Stimulated activated CD4-positive, alpha-beta T cell treated with anti-CD3 and anti-CD28 coated beads, Interleukin-4, amount 100 ng/mL, for 1 hour (primary cell): ENCODE measurements at places on chromosomes 16 and 17.

DNA sequence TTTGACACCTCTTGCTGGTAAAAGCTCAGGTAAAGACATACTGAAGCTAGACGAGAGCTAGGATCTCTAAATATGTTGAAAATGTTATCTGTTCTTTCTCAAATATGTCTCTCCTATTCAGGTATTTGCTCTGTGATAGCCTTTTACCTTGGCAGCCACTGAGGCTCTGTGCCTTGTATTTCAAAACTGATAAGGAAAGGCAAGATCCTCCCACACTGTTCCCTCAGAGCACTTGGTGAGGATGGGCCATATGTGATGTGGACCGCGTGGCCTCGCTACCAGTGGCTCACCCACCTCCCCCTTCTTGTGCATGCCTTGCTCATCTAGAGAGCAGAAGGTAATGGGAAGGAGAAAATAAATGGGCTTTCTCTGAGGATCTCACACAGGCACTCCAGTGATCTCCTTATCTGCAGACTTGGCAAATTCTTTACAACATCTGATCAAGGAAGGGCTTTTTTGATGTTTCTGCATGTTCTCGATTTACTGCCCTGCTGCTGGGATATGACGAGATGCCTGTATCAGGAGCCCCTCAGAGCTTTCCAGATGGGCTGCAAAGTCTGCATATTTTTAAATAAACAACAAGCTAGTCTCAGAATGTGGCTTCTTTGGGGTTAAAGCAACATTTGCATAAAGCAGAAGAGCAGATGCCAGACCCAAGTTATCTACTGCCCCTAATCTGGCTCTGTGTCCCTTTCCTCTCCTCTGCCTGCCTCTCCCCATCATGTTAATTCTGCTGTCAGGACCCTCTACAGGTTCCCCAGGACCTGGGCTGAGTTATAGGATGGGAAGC is 16.9 kb downstream of the HOXB1 start:
- no peak for DNase-seq

DNA sequence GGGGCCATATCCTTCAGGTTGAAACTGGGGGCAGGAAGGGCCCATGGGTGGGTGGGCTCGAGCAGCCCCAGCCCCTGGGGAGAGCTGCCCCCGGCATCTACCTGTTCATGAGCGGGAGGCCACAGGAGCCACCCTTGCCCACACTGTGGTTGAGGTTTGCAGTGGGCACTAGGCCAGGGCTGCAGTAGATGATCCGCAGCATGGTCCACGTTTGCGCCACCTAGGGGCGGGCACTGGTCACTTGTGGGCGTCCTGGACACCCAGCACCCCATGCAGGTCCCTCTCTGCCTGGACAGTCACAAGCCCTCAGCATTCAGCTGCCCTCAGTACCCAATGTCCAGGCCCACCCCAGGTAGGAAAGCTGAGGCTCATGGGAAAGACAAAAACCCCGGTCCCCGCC is 1.8 kb upstream of the JMJD8 start:
- DNase-seq, result no peak

DNA sequence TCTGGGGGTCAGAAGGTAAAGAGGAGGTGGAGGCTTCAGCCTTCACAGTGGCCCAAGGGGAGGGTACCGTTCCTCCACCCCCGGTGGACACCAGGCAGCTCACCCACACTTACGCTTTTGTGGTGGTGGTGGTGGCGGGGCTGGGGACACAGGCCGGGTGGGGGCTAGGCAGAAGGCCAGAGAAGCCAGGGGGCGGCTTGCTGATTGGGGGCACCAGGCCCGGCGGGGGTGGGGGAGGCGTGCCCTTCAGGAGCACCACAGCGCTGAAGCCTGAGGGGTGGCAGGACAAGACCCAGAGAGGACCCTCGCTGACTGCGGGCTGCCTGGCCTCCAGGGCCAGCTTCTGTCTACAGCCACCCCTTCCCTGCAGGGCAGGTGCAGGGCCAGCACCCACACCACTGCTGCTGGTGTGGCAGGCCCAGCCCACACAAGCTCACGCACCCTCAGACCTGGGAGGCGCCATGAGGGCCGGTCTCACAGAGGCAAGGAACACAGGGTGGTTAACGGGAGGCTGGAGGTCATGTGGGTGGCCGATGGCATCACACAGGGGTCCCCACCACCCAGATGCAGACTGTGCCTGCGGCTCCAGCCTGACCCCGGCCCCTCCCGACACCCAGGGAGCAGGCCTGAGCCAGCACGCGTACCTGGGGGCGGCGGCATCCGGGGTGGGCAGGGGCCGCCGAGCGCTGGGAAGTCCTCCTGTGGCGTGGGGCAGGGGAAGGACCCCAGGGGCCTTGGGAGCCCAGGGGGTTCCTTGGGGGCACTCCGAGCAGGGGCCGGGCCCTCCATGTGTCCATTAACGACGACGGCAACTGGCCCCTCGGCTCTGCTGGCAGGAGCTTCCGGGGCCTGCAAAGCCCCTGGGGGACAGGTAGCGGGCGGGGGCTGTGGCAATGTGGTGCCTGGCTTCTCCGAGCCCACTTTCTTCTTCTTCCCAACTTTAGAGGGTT is 9.4 kb downstream of the SYNGR3 start:
- no peak for DNase-seq

GRCh38 chr17:66165537-66166123 is 26.3 kb downstream of the CEP112 start:
- no peak for DNase-seq

- peak; percentile 62 for DNase-seq
Observed at GRCh38 chr17:1643293-1643998, 2.1 kb downstream of the SCARF1 start.

GRCh38 chr17:20092261-20092867 is 83.2 kb downstream of the SPECC1 start:
- DNase-seq, result no peak

- no peak for DNase-seq
Observed at GRCh38 chr17:81640011-81640410, 3.0 kb downstream of the TSPAN10 start.

DNA sequence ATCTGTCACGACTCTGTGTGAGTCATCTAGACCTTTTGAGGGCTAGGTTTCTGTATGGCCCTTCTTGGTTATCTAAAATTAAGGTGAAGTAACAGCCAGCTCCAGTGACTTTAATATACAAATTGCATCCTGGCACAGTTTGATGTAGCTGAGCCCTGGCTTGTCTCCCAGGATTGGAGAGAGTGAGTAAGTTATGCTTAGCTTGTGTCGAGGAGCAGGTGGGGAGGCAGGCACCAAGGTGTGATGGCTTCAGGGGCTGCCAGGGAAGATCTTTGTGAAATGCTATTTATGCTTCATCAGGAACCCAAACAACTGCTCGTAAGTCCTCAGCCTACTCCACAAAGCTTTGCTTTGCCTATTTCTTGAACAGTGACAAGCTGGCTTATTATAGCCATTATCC is 261.2 kb downstream of the HS3ST4 start:
- no peak for DNase-seq

GRCh38 chr17:75864448-75864871 is 9.3 kb upstream of the WBP2 start:
- DNase-seq, result no peak

DNA sequence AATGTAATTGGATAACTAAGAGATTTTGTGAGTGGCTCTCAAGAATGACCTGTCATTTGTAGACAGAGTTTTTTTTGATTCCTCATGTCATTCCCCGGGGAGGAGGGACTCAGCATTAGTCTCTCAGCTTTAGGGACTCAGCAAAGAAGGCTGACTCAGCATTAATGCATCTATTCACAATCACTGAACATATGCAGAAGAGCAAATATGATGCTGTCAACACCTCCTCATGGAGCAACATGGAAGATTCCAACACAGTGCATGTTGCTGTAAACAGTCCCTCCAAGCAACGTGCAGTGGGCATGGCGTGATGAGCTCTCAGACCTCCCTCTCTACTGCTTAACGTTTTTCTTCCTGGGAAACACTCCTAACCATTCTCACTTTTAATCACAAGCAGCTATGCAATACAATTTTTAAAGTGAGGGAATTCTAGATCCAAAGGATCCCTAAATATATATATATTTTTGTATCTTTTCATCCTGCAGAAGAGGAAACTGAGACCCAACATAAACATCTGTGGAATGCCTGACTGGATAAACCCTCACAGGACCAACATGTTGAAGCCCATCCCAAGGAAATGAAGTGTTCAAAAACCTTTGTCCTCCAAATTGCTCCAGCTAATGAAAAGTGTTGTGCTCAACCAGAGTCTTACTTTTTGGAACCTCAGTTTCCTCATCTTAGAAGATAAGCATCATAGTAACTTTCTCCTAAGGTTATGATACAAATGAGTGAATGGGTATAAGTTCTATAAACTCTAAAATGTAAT is 38.9 kb downstream of the TMEM100 start:
- DNase-seq, result no peak

DNA sequence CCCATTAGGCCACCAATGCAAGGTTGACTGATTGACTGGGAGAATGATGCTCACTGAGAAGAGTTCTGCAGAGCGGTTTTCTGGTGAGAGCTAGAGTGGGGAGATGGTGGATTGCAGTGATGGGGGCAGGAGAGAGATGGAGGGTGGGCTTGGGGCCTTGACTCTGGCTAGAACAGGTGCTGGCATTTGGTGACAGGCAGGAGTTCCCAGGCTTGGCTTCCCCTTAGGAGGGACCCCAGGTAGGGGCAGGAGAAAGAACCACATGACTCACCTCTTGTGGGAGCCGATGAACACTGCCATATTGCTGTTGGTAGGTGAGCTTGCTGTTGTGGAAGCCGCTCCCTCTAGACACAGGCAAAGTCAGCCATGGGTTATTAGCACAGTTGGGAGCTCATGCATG is 8.0 kb downstream of the CD300LB start:
- no peak for DNase-seq

GRCh38 chr17:72702998-72703397 is 389.5 kb downstream of the SLC39A11 start:
- no peak for DNase-seq

- no peak for DNase-seq
Observed at GRCh38 chr16:13344001-13344400, 442.6 kb downstream of the SHISA9 start.

DNA sequence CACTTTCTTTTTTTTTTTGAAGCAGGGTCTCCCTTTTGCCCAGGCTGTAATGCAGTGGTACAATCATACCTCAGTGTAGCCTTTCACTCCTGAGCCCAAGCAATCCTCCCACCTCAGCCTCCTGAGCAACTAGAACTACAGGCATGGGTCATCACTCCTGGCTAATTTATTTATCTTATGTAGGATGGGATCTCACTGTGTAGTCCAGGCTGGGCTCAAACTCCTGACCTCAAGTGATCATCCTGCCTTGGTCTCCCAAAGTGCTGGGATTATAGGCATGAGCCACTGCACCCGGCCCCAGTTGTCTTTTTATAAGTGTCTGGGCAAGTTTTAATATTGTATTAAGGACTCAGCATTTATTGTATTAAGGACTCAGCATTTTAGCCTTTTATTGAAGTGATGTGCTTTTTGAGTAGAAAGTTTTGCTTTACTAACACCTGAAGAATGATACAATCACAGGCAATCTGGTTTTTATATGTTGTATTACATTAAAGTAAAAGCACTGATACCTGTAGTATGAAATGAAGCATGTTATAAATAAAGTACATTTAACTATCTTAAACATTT is 22.9 kb downstream of the VMP1 start:
- DNase-seq, result no peak

- no peak for DNase-seq
Observed at GRCh38 chr17:19005137-19005773, 691 bp upstream of the FAM83G start.

GRCh38 chr17:58755577-58756245 is at the start of gene PPM1E:
PPM1E (plus strand) TSS chr17:58755854.
- DNase-seq, result peak; percentile 50

DNA sequence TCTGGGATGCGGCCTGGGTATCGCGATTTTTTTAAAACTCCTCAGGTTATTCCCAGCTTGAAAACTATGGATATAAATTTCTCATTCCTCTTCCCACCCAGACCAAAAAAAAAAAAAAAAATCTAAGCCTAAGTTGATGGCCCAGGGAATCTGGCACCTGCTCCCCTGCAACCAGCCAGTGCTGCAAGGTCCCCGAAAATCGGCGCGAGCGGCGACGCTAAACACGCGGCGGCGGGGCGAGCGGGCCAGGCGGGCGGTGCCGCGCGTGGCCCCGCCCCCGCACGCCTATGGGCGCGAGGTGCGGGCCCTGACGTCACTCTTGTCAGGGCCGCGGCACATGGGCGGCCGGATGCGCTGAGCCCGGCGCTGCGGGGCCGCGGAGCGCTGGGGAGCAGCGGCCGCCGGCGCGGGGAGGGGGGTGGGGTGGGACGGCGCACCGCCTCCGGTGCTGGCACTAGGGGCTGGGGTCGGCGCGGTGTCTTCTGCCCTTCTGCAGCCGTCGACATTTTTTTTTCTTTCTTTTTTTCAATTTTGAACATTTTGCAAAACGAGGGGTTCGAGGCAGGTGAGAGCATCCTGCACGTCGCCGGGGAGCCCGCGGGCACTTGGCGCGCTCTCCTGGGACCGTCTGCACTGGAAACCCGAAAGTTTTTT is at the start of gene HLF:
TSS of gene HLF (plus strand) at position 316 of the 654 bp plus-strand sequence. CDS start 525 bp downstream, outside the sequence.
- DNase-seq, result peak; percentile 81

- DNase-seq, result no peak
Observed at GRCh38 chr16:24626256-24626655, 86.9 kb downstream of the RBBP6 start.

GRCh38 chr16:55001931-55002330 is 71.3 kb downstream of the IRX5 start:
- no peak for DNase-seq

GRCh38 chr16:54242199-54242598 is 44.4 kb downstream of the IRX3 start:
- no peak for DNase-seq

DNA sequence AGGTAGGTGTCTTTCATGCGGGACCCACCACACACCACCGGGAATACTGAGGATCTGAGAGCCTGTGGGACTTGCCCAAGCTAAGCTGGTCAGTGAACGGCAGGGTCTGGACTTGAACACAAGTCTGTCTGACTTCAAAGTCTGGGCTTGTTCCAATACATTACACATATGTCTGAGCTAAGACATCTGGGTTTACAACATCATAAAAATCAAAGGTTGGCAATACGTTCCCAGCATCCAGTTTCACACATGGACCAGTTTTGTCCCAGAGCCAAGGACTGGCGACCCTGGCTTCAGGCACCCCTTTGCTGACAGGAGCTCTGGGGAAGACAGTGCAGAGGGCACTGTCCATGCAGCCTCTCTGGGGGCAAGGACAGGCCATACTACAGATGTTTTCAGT is 27.9 kb upstream of the AXIN2 start:
- no peak for DNase-seq

DNA sequence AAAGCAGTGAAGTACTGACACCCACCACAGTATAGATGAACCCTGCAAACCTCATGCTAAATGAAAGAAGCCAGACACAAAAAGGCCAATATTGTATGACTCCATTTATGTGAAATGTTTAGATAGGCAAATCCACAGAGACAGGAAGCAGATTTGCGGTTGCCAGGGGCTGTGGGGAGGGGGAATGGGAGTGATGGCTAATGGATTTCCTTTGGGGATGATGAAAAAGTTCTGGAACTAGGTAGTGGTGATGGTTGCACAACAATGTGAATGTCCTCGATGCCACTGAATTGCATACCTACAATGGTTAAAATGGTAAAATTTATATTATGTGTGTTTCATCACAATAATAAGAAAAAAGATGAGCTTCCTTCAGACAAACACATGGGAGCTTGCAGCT is 28.4 kb upstream of the WFIKKN2 start:
- no peak for DNase-seq

- DNase-seq, result no peak
Observed at GRCh38 chr17:1899403-1900000, 69.7 kb downstream of the RPA1 start.
